Progenitor cell of endocrine pancreas (in vitro differentiated cells): ENCODE measurements at places on chromosomes 13 and 19.

DNA sequence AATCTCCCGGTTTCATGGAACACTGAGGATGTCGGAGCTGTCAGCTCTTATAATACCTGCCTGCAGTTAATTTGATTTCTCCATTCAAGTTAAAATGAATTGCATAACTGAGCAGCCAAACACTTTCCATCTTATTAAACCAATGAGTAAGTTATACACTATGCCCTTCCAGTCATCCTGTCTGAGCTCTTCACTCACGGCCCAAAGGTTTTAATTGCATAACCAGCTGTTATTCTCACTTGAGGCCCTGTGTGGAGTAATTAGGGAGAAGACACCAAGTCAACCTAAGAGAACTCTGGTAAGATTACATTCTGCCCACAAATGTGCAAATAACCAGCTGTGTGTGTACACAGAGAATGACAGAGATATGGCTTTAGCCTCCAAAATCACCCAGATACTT, 303.5 kb downstream of the TBC1D4 start:
- DNase-seq = no peak

GRCh38 chr19:49843265-49843664, 7.7 kb upstream of the PTOV1 start:
- no peak for DNase-seq

DNA sequence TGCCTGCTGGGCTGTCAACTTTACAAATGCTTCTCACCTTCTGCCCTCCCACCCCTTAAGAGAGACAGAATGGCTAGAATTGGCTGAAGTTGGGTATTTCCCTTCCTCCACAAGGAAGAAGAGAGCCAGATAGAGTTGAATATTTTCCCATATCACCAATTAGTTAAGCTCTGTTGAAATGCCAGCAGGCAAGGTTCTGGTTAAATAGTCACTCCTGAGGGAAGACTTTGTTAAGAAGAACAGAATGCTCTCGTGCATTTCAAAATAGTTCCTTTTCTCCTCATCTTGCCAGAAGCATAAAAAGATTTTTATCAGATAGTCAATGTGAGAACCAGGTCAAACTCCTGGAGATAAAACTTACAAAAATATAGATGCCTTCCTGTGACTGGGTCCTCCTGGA, 2857.0 kb upstream of the PCDH20 start:
- no peak for DNase-seq

DNA sequence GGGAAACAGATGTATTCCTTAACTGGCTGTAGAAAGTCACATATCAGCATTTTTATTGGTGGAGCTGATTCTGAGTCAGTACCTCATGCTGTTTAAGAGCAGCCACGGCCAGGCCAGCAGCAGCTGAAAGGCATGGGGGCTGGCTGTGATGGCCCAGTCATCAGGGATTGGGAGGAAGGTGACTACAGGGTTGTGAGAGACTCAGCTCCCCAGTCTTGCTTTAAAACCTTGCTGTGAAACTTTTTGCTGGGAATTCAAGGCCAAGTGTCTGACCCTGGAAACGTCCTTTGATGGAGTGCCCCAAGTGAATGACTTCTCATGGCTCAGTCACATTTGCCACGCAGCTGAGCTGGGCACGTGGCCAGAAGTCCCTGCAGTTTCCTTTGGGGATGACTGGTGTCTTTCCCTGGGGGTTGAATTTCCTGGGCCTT, 39.1 kb upstream of the RNF113B start:
- DNase-seq = no peak

DNA sequence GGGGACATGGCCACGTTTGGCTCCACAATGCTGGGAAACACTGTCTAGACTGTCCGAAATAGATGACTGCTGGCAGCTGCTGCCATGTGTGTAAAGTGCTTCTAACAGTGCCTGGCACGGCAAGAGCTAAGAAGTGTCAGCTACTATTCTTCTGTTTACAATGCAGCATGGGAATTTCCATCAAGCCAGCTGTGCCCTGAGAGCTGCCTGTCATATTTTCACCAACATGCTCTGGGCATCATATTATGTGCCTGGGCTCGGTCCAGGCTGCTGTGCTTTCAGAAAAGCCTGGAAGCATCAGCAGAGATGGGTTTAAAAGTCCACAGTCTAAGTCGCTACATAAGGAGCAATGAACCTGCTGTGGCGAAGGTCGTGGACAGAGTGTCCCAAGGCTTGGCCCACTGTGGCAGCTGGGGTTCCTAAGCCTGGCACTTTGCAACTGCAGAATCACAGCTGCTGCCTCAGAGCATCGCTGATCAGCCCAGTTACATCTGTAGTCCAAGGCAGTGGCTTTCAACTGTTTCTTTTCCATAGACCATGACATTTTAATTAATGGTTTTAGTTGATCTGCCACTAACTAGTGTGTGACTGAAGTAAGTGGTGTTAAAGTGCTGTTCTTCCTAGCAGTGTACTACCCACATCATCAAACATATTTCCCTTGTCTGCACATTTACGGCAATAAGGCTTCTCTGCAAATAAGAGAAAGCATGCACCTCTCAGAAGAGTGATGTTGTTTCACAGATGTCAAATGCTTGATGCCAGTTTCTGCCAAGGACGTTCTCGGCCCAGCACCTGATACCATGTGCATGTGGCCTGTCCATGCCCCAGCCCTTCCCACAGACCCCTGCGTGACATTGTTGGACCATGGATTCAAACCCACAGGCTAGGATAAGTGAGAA, 95.7 kb upstream of the C1QTNF9B start:
- no peak for DNase-seq

DNA sequence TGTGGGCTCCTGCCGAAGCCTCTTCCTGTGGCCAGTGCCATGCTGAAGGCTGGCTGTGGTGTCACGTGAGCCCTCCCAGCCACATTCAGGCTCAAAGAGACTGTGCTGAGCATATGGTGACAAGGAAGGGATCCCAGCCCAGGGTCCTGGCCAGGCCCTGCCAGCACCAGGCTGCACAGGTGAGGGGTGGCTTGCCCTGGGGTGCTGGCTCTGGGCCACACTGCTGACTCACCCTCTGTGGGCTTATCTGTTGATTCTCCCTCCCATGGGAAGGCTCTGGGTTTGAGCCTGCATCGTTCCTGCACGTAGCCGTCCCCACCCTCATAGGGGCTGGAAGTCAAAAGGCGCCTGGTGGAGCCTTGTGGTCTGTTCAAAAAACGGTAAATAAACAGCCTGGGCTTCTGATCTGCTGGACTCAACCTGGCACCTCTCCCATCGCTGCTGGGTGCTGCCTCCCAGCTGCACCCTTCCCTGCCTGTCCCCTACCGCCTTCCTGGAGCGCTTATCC, 31.1 kb downstream of the DNM2 start:
- DNase-seq = no peak
